EL (cell line): ENCODE measurements at places on chromosomes 2 and 18.

DNA sequence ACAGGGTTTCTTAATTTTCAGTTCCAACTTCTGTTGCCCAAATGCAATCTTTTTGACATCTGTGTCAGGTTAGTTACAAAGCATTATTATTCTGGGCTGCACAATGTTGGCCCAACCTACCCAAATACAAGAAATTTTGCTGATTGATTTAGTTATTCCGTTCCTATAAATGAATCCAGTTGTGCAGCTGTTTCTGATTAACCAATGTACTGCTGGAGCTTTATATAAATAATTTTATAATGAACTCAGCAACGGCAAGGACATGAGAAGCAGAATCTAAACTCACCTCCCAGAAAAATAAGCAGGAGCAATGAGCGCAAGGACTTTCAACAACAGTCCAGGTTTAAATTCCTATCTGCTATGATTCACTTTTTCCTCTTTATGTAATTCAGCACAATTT, 76.3 kb upstream of the WIPF1 start:
- no peak for DNase-seq

DNA sequence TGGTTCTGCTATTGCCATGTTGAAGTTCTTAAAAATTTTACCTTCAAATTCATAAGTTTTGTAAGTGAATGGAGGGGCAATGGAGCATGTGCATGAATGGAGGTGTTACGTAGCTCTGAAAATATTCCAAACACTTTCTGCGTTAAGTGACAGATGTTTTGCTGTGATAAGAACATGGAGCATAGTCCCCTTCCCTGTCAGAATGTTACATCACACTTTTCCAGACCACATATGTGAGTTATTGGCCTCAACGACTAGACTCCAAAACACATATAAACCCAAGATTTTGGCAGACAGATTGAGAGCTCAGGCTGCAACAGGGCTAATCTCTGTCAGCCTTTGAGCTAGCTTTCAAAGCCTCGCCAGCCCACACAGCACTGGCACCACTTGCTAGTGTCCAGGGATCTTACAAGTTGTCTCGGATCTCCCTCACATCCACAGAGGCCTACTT, 27.2 kb upstream of the MFSD6 start:
- DNase-seq, result no peak

- DNase-seq, result no peak
Measured at GRCh38 chr18:75879196-75879595, 451.7 kb upstream of the SMIM21 start.

DNA sequence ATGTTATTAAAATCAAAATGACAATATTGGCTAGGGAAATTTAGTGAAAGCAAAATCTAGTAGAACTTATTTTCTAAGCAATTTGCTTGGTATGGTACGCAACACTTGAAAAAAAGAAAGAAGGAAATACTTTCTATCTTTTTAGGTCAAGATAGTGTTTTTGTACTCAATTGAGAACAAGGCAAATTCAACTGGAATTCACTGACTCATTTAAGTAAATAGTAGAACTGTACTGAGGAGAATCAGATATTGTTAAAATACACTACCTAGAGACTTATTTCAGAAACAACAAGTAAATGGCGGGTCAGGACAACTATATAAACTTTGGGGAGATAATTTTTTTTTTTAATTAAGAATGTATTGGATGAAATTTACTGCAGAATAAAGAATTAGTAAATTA, 18.9 kb downstream of the ZRANB3 start:
- DNase-seq, result no peak

DNA sequence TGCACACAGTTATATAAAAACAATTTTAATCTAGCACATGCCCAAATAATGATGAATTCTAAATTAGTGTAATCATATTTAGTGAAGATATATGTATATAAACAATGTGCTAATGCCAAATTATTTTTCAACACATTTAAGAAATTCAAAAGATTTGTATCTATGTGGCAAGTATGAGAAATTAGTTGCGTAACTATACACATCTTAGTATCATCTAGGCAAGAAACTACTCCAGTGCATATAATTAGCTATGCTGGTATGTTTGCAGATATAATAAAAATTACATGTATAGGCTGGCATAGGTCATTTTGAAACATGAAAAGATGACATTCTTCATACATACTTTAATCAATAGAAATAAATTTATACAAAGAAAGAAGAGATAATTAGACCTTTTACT, 252.0 kb upstream of the VWC2L start:
- DNase-seq, result no peak

DNA sequence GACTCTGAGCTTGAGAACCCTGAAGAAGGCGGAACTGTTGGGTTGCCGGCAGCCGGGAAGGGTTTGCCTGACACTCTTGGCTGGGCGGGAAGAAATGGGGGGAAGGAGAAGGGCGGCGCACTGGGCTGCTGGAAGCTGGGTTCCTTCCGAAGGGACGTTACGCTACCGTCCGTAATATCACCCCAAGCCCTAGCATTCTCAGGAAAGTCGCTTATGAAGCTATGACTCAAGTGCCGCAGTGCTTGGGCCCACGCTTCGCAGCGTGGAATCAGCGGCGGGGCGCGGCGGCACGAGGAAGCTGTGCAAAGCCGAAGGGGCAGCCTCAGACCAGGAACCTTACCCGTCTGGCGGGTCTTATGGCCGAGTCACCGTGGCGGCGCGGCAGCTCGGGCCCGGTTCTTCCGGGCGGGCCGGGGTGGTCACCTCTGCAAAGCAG, 50.2 kb upstream of the SIGLEC15 start:
- peak; percentile 87 for DNase-seq

- DNase-seq, result no peak
Measured at GRCh38 chr2:71801556-71801955, 346.1 kb downstream of the CYP26B1 start.

DNA sequence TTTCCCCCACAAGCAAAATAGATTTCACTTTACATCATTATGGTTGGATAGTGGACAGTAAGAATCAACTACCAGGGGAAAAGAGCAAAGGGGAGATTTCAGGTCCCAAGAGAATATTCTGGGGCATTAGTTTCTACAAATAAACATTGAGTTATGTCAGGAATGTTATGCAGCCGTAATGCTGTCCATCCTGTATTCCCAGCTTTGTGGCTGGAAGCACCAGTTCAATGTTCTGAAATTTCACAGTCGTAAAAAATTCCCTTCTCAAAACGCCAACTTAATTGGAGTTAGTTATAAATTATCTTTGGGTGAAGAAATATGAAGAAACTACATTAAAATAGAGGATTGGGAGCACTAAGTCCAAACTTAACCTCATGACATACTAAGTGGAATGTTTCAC, 141.5 kb upstream of the FIGN start:
- DNase-seq, result peak; percentile 65

GRCh38 chr2:166074430-166074829, 53.4 kb downstream of the SCN1A start:
- DNase-seq, result no peak
